ENCODE measurements at places on chromosomes 5 and 9.

- no peak for DNase-seq
Measured at GRCh38 chr5:95743877-95744276, 12.7 kb downstream of the RHOBTB3 start.

- no peak for DNase-seq
Measured at GRCh38 chr5:154201108-154201769, 10.7 kb downstream of the GALNT10 start.

- no peak for DNase-seq
Measured at GRCh38 chr9:35862328-35862727, 7.9 kb downstream of the OR13J1 start.

DNA sequence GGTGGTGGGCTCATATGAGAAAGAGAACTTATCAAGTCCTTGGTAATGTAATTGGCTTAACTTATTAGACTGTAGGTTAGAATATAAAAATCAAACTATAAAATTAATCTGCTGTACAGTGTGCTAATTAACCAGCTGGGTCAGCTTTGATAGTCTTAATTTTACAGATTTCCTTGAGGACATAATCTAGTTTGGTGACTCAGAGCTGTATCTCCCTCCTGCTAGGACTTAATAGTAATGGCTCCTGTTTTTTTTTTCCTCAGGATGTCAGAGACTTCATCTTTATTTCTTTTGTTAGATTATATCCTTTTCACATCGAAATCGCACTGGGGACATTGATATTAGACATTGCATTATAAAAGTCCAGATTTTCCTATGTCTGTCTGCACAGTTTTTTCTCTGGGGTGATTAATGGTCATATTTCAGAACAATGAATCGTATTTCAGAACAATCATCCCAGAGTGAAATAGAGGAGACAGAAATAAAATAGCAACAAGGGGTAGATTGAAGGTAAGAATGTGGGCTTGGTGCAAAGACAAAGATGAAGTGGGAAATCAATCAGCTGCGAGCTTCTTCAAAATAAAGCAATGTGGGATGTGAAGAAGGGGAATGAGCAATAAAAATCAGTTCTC, 346.4 kb upstream of the RIOK2 start:
- no peak for DNase-seq

DNA sequence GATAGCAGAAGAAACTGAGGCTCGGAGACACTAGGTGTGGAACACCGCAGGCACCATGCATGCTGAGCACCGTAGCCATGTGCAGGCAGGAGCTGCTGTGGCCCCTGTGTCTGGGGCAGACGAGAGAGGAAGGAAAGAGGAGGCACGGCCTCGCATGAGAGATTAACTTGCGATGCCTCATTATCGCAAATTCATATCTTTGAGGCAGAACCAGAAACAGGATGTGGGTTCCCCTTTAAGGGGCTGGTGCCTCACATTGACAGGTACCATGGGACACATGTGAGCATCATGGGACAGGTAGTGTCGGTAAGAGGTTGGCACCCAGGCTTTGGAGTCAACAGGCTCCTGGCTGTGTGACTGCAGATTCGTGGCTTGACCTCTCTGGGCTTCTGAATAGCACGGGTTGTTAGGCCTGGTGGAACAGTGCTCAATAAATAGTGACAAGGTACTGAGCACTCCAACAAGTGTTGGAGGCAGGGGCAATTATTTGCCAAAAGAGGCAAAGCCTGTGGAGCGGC, 40.8 kb downstream of the NAIF1 start:
- no peak for DNase-seq

GRCh38 chr9:18629136-18629535, 155.2 kb downstream of the ADAMTSL1 start:
- DNase-seq = no peak

- peak; percentile 55 for DNase-seq
Measured at GRCh38 chr9:77793849-77794248, 145.7 kb upstream of the GNA14 start.

DNA sequence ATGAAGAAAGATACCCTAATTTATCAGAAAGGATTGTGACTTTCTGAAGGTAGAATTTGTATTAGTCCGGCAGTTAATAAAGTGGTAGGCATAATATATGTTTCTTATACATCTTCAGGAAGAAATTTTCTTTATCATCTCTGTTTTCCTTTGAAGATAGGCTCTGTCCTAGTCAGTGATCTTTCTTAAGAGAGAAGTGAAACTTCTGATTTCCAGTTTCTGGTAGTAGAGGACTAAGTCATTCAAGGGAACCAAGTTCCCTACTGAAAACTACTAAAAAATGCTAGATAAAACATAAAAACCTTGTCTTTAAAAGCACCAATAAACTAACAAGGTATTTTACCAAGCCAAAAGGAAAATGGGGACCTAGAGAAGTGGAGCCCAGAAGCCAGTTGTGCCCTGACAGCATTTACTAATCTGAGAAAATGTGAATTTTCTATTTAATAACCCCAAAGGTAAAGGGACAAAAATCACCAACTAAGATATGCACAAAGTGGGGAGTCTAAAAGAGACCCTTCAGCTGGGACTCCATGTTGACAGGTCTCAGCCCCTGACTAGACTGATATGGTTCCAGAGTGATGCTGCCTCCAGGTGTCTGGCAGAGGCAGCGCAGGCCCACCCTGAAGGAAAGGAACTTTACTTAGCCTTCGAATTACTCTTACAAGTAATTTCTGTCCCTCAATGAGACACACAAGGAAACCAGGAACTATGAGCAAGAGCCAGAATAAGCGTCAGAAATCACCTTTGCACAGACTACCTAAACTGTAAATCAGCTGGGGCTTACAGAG, 72.7 kb downstream of the FAM78A start:
- DNase-seq = no peak

DNA sequence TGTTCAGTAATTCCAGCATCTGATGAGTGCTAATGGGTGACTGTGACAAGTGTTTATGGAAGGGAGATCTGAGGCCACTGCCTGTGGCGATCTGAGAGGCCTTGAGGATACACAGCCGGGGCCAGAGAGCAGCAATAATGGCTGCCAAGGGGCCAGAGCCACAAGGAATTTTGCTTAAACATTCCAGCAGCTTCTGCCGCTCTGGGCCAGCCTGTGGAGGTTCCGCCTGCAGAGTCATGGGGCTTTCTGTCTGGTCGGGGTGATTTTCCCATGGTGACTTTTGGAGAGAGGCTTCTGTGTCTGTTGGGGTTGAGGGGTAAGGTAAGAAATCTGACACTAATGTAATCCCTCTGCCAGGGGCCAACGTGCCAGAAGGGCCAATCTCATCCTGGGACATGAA, 353.5 kb downstream of the ADAMTS6 start:
- DNase-seq = no peak

GRCh38 chr9:16184964-16185646, 632.3 kb downstream of the CCDC171 start:
- no peak for DNase-seq

DNA sequence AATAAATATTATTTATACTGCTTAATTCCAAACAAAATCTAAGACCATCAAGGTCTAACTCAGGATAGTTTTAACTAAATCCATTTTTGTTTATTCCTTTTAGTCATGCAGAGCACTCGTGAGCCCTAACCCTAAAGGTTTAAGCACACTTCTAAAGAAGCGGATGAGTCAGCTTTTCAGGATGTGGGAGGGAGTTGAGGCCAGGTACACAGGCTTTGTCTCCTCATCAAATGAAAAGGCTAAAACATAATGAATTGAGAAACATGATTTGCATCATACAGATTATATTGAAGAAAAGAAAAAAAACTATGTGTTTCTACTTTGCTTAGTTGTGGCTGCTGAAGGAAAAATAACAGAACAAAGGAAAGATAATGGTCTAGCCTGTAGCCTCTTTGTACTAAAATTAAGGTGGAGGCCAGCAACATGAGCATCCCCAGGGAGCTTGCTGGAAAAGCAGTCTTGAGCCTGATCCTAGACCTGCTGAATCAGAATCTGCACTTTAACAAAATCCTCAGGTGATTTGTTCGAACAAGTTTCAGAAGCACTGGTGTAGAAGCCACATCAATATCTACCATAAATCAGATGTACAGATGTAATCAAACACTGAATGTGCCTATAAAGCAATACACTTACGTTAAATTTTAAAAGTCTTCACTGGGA, 21.1 kb upstream of the ISCA1 start:
- no peak for DNase-seq

Data from NCI-H345 (cell line).